ENCODE measurements at places on chromosomes 6 and 20.

DNA sequence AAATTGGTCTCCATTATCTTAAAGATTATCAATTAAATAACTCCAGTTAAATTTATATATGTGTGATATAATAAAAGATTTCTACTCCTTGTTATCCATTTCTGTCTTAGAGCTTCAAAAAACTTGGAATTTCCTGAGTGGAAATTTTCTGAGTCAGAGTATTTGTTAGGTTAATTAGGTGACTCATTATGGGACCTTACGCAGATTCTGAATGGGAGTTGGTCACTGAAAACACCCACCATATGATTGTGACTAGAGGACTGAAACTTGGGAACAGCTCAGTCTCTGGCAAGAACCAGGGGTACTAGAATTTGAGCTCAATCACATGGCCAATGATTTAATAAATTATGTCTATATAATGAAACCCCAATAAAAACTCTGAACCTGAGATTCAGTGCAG, 125.4 kb upstream of the HMGCLL1 start:
- no peak overlapping the region for H3K27ac ChIP-seq
- no peak for DNase-seq
- no peaks in the 10 kb centered on the region for H3K4me1 ChIP-seq
- no peaks in the 10 kb centered on the region for H3K27me3 ChIP-seq
- no peak overlapping the region for H3K4me3 ChIP-seq

DNA sequence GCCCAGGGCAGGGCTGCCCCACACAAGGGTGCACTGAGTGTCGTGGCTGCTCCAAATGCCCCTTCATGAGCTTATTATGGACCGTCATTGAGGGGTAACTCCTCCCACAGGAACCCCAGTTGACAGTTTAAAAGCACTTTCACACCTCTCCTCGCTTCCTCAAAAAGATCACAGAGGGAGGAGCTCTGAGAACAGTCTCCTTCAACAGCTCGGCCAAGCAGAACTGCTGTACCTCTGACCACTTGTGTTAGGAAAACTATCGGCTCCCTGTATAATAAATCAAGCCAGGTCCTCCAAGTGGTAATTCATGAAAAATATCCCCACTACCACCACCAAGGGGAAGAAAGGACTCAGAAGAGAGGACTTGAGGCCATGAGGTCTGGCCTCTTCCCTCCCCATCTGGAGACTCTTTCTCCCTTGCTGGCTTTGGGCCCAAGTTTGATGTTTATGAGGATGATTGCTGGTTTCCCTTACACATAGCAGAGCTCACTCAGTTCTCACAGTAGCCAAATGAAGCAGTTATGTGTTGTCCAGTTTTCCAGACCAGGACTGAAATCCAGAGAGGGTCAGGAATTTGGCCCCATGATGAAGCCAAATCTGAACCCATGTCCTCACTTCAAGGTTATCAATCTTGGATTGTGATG, 8.7 kb downstream of the SNX21 start:
- no peaks in the 10 kb centered on the region for H3K4me1 ChIP-seq
- no peak overlapping the region for H3K4me3 ChIP-seq
- H3K27ac ChIP-seq = no peak overlapping the region
- peaks cover 50% of the 10 kb centered on the region for H3K36me3 ChIP-seq
- H3K27me3 ChIP-seq = no peaks in the 10 kb centered on the region

GRCh38 chr6:139153855-139154254, 19.0 kb downstream of the HECA start:
- H3K4me1 ChIP-seq = peaks cover 97% of the 10 kb centered on the region
- no peaks in the 10 kb centered on the region for H3K36me3 ChIP-seq
- H3K27me3 ChIP-seq = no peaks in the 10 kb centered on the region
- DNase-seq = no peak

DNA sequence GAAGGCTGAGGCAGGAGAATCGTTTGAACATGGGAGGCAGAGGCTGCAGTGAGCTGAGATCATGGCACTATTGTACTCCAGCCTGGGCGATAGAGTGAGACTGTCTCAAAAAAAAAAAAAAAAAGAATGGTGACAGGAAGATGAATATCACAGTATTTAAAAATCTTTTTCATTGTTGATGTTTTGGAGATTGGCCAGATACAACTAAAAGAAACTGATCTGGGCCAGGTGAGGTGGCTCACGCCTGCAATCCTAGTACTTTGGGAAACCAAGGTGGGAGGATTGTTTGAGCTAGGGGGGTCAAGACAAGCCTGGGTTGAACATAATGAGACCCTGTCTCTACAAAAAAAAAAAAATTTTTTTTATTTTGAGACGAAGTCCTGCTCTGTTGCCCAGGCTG, 52.1 kb downstream of the TRAF3IP2 start:
- H3K27me3 ChIP-seq = no peaks in the 10 kb centered on the region
- H3K4me1 ChIP-seq = no peaks in the 10 kb centered on the region
- H3K27ac ChIP-seq = no peak overlapping the region
- H3K36me3 ChIP-seq = peaks cover 3% of the 10 kb centered on the region

GRCh38 chr6:24534329-24534728, 39.6 kb downstream of the ALDH5A1 start:
- no peak overlapping the region for H3K27ac ChIP-seq
- no peak overlapping the region for H3K4me3 ChIP-seq
- no peak for DNase-seq
- H3K36me3 ChIP-seq = peaks cover 10% of the 10 kb centered on the region
- H3K4me1 ChIP-seq = no peaks in the 10 kb centered on the region

DNA sequence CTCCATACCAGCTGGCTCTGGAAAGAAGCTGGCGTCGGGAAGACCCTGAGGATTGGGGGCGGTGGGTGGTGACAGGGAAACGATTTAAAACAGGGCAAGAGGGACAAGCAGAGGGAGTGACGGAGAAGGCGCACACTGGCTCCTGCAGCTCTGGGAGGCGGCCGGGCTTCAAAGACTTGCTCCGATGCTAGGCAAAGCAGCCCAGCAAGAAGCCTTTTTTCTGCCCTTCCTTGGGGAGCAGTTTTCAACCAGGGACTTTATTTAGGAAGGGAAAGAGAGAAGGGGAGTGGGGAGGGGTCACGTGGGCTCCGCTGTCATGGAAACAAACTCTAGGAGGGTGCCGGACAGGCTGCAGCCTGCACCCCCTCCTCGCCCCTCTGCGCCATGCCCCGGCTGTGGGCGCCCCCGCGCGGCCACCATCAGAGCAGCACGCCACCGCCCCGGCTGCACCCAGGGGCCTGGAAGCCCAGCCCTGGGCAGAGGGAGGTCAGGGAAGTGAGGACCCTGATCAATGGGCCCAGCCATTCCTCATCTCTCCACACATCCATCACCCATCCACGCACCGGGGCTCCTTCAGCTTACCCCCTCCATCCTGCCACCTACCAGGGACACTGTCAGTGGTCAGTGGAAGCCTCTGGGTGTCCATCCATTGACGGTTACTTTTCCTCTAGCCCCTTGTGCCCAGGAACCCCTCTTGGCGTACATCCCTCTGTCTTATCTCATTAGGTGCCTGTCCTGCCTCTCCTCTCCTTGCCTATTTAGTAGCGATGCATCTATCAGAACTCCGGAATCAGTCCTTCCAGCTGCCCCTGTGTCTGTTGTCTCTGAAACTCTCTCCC, 66.6 kb upstream of the CCDC167 start:
- H3K27me3 ChIP-seq = no peaks in the 10 kb centered on the region
- no peak overlapping the region for H3K4me3 ChIP-seq
- H3K4me1 ChIP-seq = no peaks in the 10 kb centered on the region
- no peaks in the 10 kb centered on the region for H3K36me3 ChIP-seq

- no peak for DNase-seq
- H3K4me3 ChIP-seq = no peak overlapping the region
These were observed 7.6 kb downstream of the GLO1 start for GRCh38 chr6:38695227-38695900.

DNA sequence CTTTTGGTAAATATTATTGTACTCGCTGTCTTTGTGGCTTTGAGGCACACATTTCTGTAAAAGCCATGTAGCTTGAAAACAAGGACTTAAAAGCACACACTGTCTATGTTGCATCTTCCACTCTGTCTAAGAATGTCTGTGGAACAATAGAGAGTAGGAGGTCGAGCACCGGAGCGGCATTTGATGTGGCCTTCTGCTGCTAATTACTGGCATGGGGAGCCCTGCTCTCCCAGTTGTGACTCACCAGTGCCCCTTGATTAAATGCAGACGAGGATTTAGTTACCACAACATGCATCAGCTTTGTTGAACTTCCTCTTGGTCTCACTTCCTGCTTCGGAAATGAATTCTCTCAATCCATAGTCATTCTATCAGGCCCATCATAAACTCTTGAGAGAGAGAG, 680.7 kb upstream of the SLC35B3 start:
- H3K4me1 ChIP-seq = no peaks in the 10 kb centered on the region
- H3K27me3 ChIP-seq = no peaks in the 10 kb centered on the region
- no peak overlapping the region for H3K4me3 ChIP-seq
- no peak for DNase-seq
- no peaks in the 10 kb centered on the region for H3K36me3 ChIP-seq

GRCh38 chr6:166308033-166308768, at the start of gene PRR18:
PRR18 (minus strand) TSS chr6:166308392; CDS start chr6:166308142, 250 bp downstream.
- no peak within 1 kb of the TSS for H3K4me3 ChIP-seq
- peaks cover 12% of the 10 kb centered on the region for H3K27me3 ChIP-seq
- no peaks in the 10 kb centered on the region for H3K36me3 ChIP-seq
- DNase-seq = no peak
- H3K27ac ChIP-seq = no peak within 1 kb of the TSS

DNA sequence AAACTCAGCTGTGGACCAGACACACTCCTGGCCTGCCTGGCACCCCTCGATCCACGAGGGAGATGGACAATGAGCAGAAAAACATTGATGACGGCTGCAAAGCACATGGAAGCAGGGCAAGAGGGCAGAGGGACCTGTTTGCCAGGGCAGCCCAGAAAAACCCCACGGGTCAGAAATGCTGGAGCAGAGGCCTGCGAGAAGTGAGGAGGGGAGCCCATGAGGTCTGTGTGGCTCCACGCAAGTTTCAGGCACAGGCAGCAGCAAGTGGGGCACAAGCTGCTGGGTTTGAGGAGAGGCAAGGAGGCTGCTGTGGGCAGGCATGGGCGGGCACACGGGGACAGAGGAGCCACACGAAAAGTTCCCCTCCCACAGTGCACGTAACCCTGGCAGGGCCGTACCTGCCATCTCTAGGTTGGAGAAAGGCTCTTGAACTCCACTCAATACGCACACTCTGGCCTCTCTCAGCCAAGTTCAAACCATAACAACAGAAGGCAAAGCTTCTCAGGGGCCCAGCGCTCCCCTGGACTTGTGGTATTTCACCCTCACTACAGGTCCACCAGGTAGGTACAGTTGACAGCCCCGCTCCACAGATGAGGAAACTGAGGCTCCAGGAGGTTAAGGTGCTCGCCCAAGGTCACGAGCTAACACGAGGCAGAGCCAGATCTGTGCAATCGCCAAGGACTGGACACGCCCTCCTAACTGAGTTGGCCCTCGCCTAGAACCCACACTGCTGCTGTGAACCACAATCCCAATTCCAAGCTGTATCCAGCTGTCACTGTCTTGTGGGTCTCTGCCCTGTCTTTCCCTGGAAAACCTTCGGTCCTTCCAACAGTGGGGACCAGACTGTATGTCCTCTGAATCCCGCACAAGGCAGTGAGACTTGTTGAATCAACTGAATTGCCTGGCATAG, 108.2 kb downstream of the NOL4L start:
- peaks cover 58% of the 10 kb centered on the region for H3K4me1 ChIP-seq
- H3K36me3 ChIP-seq = peaks cover 21% of the 10 kb centered on the region
- no peak overlapping the region for H3K27ac ChIP-seq
- no peak for DNase-seq
- no peak overlapping the region for H3K4me3 ChIP-seq

- no peak overlapping the region for H3K4me3 ChIP-seq
- no peaks in the 10 kb centered on the region for H3K4me1 ChIP-seq
- no peak overlapping the region for H3K27ac ChIP-seq
- H3K27me3 ChIP-seq = no peaks in the 10 kb centered on the region
These were observed 218.5 kb downstream of the PRL start for GRCh38 chr6:22078288-22078687.

DNA sequence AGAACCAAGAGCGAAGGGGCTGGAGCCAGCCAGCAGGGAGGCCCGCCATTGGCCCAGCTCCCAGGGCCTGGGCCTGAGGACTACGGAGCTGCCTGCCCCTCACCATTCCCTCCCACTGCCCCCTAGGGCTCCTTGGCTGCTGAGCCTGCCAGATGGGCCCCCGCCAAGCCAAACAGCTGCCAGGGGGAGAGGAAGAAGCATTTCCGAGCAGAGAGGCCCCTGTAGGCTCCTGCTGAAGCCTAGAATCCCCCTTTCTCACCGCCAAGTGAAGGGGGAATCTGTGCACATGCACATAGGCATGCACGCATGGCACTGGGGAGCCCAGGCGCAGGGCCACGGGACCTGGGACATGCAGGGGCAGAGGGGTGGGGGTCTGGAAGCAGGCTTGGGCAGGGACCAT, 28.5 kb upstream of the MRPS18A start:
- DNase-seq = no peak
- H3K4me1 ChIP-seq = no peaks in the 10 kb centered on the region
- no peaks in the 10 kb centered on the region for H3K36me3 ChIP-seq
- no peaks in the 10 kb centered on the region for H3K27me3 ChIP-seq

GRCh38 chr20:31452575-31452974, 12.1 kb downstream of the DEFB123 start:
- no peak overlapping the region for H3K4me3 ChIP-seq
- no peaks in the 10 kb centered on the region for H3K27me3 ChIP-seq
- no peak for DNase-seq

DNA sequence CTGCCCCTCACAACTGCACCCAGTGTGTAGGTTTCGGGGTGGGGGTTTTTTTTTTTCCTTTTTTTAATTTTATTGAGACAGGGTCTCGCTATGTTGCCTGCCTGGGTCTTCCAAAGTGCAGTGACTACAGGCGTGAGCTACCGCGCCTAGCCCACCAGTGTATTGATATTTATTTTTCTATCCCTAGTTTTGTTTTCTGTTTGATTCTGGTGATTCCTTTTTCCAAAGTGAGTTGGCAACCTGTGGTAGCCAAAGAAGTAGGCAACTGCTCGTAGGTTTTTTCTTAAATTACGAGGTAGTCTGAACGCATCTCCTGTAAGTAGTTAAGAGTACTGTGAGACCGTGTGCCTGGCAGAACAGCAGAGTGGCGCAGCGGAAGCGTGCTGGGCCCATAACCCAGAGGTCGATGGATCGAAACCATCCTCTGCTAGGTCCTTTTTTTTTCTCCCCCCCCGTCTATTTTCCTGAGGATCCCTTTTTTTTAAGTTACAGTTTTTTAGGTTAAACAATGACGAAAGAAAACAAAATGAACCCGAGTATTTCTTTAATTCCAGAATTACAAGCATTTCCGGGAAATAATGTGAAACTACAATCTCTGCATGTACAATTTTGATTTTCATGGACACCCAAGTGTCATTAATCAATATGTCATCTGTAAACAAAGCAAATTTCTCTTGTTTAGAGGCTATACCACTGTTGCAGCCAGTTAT, 78.7 kb upstream of the BTN3A2 start:
- peaks cover 13% of the 10 kb centered on the region for H3K4me1 ChIP-seq
- no peaks in the 10 kb centered on the region for H3K27me3 ChIP-seq
- peak; percentile 83 for DNase-seq
- peak overlapping the region; percentile 81 for H3K27ac ChIP-seq
- no peaks in the 10 kb centered on the region for H3K36me3 ChIP-seq
- peak overlapping the region; percentile 75 for H3K4me3 ChIP-seq

Data from CD4-positive, alpha-beta memory T cell (primary cell).